NCI-H2171 (cell line): ENCODE measurements at places on chromosomes 12 and 14.

- no peak for DNase-seq
Measured at GRCh38 chr12:23217667-23218066, 592.7 kb downstream of the ETNK1 start.

GRCh38 chr12:132397152-132397933 is 68.0 kb upstream of the GALNT9 start:
- no peak for DNase-seq

- no peak for DNase-seq
Measured at GRCh38 chr12:50123203-50123602, 11.2 kb downstream of the COX14 start.

GRCh38 chr14:24982472-24983155 is 67.3 kb downstream of the STXBP6 start:
- DNase-seq = no peak

DNA sequence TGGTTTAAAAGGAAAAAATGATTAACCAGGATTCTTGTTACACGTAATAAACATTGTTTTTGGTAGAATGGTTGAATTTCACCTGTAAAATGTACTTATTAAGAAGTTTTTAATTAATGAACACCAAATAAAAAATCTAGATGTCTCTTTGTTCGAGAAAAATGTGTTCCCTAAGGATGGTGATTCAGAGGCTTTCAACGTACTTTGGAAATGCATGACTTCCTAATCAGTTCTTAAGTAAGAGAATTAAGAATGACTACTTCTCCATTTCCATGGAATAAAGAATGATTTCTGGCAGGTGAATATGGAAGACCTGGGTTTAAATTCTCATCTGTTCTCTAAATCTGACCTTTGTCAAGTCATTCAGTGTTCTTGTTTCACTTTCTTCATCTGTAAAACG is 428.6 kb downstream of the KCNH5 start:
- DNase-seq = no peak

DNA sequence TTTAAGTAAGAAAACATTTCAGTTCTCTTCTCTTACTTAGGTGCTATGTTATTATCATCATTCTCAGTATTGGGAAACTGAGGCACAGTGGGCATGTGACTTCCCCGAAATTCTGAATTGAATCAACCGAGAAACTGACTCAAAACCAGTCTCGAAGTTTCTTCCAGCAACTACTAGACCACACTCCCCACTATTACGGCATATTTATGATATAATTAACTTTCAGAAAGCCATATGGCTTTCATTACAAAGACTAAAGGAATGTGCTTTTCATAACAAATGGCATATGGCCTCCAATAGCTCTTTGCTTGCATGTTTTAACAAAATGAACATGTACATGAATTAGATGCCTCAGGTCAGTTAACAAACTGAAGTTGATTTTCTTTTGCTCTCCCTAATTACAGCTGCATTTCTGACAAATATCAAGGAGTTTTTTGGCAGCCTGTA is 182.9 kb upstream of the SLC38A2 start:
- no peak for DNase-seq

- no peak for DNase-seq
Measured at GRCh38 chr12:132450418-132451171, 39.4 kb upstream of the FBRSL1 start.

DNA sequence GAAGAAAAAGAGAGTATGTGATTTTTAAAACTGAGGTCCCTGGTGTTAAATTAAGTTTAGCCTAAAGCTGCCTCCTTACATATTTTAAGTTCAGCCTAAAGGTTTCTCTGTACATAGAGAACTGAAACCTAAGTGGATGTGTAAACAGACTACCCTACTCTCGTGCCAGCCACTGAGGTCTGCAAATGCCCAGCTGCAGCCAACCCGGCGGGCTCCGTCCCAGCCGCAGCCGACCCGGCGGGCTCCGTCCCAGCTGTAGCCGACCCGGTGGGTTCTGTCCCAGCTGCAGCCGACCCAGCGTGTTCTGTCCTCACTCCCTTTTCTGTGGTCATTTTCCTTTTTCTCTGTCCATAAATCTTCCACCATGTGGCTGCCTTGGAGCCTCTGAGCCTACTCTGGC is 97.2 kb upstream of the SFSWAP start:
- DNase-seq = no peak
